ENCODE measurements at places on chromosomes 4 and X. TPM values are rescaled to one million over a fixed set of nuclear protein-coding genes. Genes with fewer than 3 reads are reported as not detected.

SH3D19 gene
- 125 TPM for total RNA-seq

PRAF2 gene
- total RNA-seq: 9.8 TPM

VCX3A gene
- total RNA-seq: not detected

PRDM8 gene
- total RNA-seq: 0.65 TPM

C4orf50 gene
- not detected for total RNA-seq

TEX13D gene
- total RNA-seq: not detected
